Activated naive CD8-positive, alpha-beta T cell treated with anti-CD3 and anti-CD28 coated beads for 36 hours (primary cell): ENCODE measurements at places on chromosomes 5 and 9.

- peaks cover 2% of the 10 kb centered on the region for H3K36me3 ChIP-seq
- H3K27ac ChIP-seq: no peak overlapping the region
- DNase-seq: no peak
- H3K4me3 ChIP-seq: no peak overlapping the region
- no peaks in the 10 kb centered on the region for H3K27me3 ChIP-seq
Observed at GRCh38 chr9:20289423-20290010, 332.8 kb downstream of the MLLT3 start.

GRCh38 chr5:135457424-135458071 lies 5.4 kb upstream of the TIFAB start:
- no peak overlapping the region for H3K27ac ChIP-seq
- peaks cover 4% of the 10 kb centered on the region for H3K27me3 ChIP-seq
- no peaks in the 10 kb centered on the region for H3K36me3 ChIP-seq
- no peak overlapping the region for H3K4me3 ChIP-seq
- peak; percentile 54 for DNase-seq

DNA sequence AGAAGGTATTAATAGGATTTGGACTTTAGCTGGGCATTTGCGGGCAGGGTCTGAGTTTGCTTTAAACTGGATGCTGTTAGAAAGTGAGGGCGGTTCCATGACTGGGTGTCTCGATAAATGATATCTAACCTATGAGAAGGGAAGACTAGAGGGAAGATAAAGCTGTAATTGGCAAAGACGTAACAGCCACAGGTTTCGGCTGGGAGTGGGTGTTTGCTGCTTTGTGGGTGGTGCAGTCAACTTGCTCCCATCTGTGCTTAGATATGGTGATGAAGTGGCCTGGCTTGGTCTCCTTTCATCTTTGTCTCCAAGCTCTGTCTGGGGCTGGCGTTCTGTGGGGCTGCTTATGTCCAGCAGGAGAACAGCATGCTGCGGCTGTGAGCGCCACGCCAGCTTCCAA lies 23.3 kb downstream of the OR2V1 start:
- no peak for DNase-seq
- no peak overlapping the region for H3K27ac ChIP-seq
- peaks cover 10% of the 10 kb centered on the region for H3K4me1 ChIP-seq
- H3K36me3 ChIP-seq: no peaks in the 10 kb centered on the region
- H3K4me3 ChIP-seq: no peak overlapping the region

- peak overlapping the region; percentile 36 for H3K27ac ChIP-seq
- peak; percentile 52 for DNase-seq
- H3K27me3 ChIP-seq: no peaks in the 10 kb centered on the region
- peak overlapping the region; percentile 3 for H3K4me3 ChIP-seq
- H3K36me3 ChIP-seq: peaks cover 42% of the 10 kb centered on the region
- peaks cover 35% of the 10 kb centered on the region for H3K4me1 ChIP-seq
Observed at GRCh38 chr9:137705443-137705863, 86.6 kb downstream of the EHMT1 start.

DNA sequence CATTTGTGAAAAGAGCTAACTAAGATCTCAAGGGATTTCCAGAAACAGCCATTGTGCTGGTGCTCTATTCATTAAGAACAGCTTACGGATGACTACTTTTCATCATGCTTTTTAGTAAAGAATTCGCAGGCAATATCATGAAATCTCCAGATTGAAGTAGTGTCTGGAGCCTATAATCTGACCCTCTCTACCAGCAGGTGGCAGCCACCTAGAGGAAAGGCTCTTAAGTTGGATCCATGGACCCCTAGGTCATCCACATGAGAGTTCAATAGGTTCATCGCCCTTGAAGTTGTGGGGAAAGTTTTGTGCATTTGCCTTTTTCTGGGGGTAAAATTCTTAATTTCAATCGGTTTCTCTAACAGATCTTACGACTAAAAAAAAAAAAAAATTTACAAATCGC lies 82.3 kb downstream of the SLC1A3 start:
- H3K27ac ChIP-seq: no peak overlapping the region
- H3K4me3 ChIP-seq: no peak overlapping the region
- H3K36me3 ChIP-seq: no peaks in the 10 kb centered on the region
- no peak for DNase-seq

DNA sequence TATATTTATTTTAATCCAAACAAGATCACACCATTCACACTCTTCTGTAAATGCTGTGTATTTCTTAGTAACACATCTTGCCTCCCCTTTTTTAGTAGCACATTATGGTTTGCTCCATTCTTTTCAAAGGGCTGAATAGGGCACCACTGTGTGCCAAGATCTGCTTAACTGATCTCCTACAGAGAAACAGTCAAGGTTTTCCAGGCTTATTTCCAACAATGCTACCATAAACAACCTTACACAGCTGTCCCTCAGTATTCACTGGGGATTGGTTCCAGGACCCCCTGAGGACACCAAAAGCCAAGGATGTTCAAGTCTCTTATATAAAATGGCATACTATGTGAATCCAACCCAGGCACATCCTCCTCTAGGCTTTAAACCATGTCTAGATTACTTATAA lies 16.5 kb downstream of the GOLM1 start:
- no peaks in the 10 kb centered on the region for H3K27me3 ChIP-seq
- DNase-seq: no peak
- no peak overlapping the region for H3K27ac ChIP-seq
- no peaks in the 10 kb centered on the region for H3K36me3 ChIP-seq
- H3K4me1 ChIP-seq: no peaks in the 10 kb centered on the region

DNA sequence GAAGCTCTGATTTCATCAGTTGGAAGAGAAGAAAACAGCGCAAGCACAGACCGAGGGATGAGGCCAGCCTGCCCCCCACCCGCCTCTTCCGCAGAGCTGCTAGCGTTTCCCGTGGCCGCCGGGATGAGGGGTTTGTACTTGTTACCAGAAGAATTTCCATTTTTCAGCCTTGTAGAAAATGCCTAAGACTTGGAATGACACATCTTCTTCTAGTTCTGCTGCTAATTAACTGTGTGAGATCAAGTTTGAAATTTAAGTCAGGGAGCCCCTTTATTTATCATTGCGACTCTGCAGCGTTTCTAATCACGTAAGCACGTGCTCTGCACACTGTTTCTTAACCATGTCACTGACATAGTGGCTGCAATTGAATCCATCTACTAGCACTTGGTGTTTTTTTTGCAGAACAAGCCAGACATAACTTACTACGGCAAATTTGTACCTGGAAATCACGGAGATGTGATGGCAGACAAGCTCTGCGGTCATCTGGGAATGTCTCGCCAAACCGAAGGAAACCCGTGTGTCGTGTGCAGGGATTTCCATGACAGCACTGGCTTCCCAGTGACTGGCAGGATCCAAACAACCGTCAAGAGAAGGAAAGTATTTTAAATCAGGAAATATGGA lies 41.8 kb upstream of the ROR2 start:
- H3K4me3 ChIP-seq: no peak overlapping the region
- no peak for DNase-seq
- H3K27ac ChIP-seq: no peak overlapping the region
- H3K36me3 ChIP-seq: no peaks in the 10 kb centered on the region

DNA sequence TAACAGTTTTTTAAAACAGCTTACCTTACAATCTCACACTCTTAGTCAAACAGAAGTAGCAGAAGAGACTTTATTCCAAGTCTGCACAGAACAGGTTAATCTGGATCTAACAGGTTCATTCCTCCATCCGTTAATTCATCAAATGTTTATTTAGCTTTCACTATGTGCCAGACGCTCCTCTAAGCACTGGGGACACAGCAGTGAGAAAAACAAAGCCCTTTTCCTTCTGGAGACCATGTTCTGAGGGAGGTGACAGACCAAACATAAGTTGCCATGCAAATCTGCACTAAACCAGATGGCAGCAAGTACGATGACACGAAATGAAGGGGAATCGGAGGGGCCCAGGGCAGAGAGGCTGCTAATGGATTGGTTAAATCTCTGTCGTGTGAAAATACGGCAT lies 17.1 kb upstream of the GLIPR2 start:
- no peak overlapping the region for H3K4me3 ChIP-seq
- no peaks in the 10 kb centered on the region for H3K36me3 ChIP-seq

GRCh38 chr5:11334404-11334803 lies 569.8 kb downstream of the CTNND2 start:
- H3K27ac ChIP-seq: no peak overlapping the region
- H3K36me3 ChIP-seq: no peaks in the 10 kb centered on the region
- no peaks in the 10 kb centered on the region for H3K4me1 ChIP-seq

DNA sequence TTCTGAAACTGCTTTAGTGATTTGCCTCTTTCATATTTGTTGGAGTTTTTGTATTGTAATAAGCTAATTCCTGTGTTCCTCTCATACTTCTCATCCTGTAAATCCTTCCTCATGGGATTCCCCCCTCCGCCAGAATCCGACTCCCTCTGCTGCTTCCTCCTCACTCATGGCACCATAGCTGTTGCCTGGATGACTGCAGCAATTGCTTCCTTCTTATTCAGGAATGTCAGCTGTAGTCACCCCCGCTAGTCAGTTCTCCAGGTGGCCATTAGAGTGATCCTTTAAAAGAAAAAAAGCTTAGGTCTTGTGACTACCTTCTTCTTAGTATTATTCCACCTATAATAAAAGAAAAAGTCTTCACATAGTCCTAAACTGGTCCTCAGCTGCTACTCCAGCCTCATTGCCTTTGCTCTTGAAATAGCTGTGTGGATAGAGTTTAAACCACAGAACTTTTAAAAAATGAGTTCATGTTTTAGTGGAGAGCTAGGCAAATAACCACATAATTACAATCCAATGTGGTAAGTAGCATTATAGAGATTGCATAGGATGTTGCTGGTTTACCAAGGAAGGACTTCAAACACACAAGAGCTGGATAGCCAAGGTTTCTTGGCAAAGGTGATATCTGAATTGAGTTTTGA lies 227.3 kb downstream of the KDM4C start:
- no peak overlapping the region for H3K27ac ChIP-seq
- no peak overlapping the region for H3K4me3 ChIP-seq
- DNase-seq: no peak
- peaks cover 24% of the 10 kb centered on the region for H3K36me3 ChIP-seq
- H3K27me3 ChIP-seq: no peaks in the 10 kb centered on the region

DNA sequence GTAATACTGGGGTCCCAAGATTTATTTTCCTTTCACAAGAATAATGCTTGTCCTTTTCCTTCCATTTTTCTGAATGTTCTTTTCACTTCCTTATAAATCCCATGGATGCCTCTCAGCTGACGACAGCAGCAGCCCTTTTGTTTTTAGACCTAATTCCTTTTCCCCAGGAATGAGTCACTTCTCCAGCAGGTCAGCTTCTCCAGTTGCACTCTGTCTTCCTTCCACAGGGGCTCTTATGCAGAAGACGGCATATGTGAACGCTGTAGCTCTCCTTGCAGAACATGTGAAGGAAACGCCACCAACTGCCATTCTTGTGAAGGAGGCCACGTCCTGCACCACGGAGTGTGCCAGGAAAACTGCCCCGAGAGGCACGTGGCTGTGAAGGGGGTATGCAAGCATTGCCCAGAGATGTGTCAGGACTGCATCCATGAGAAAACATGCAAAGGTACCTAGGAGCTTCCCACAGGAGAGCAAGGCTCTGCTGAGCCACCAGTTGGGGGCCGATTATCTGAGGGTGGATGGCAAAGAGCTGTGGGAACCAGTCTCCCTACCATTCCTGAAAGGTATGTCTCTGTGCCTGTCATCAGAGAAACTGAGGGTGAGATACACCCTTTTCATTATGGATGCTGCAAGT lies 72.9 kb downstream of the RFK start:
- H3K27ac ChIP-seq: no peak overlapping the region
- peaks cover 6% of the 10 kb centered on the region for H3K27me3 ChIP-seq
- no peak for DNase-seq
- H3K4me1 ChIP-seq: no peaks in the 10 kb centered on the region

- no peak overlapping the region for H3K27ac ChIP-seq
- no peak for DNase-seq
- H3K4me1 ChIP-seq: peaks cover 2% of the 10 kb centered on the region
- no peaks in the 10 kb centered on the region for H3K36me3 ChIP-seq
Observed at GRCh38 chr9:4389003-4389402, 89.1 kb upstream of the GLIS3 start.

DNA sequence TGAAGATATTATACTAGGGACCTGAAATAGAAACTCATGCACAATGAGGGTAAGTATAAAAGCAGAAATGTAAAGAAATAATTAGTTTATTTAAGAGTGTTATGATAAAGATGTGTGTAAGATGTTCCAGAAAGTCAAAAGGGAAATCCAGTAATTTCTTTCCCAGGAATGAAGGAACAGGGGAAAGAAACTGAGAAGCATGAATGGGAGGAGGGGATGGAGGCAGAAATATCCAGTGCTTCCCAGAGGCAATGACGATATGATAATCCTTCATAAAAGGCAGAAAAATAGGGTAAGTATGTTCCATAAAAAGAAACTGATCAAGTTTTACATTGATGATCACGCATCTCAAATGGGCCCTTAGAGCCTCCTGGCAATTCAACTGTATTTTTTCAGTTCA lies 120.7 kb upstream of the LPAR1 start:
- no peak for DNase-seq
- no peaks in the 10 kb centered on the region for H3K36me3 ChIP-seq
- no peaks in the 10 kb centered on the region for H3K27me3 ChIP-seq
- H3K4me1 ChIP-seq: no peaks in the 10 kb centered on the region
- no peak overlapping the region for H3K4me3 ChIP-seq
- no peak overlapping the region for H3K27ac ChIP-seq

DNA sequence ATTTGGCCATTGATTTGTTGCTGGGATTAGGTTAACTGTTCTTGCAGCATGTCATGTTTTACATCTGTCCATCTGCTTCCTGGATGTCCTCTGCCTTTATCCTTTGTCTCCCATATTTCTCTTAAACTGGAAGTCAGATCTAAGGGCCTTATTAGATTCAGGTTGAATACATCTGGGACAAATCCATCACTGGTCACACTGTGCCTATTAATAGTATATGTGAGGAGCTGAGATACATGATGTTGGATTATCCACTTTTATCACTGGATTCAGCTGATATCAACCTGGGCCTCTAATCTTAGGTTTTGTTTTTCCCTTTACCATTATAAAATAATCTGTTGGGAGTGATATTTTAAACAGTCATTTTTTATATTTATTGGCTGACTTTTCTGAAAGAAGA lies 41.8 kb upstream of the ROPN1L start:
- H3K4me1 ChIP-seq: peaks cover 9% of the 10 kb centered on the region
- H3K4me3 ChIP-seq: no peak overlapping the region
- H3K27ac ChIP-seq: no peak overlapping the region
- H3K36me3 ChIP-seq: peaks cover 10% of the 10 kb centered on the region
- no peak for DNase-seq

GRCh38 chr9:16425562-16426231 lies 444.8 kb downstream of the BNC2 start:
- no peaks in the 10 kb centered on the region for H3K4me1 ChIP-seq
- H3K4me3 ChIP-seq: no peak overlapping the region
- peaks cover 3% of the 10 kb centered on the region for H3K27me3 ChIP-seq
- no peak overlapping the region for H3K27ac ChIP-seq
- no peaks in the 10 kb centered on the region for H3K36me3 ChIP-seq
